Fibroblast of skin of scalp (primary cell): ENCODE measurements at places on chromosomes 11 and 22.
A peak's percentile ranks its signal among the peaks of the same experiment; 100 is the strongest.

DNA sequence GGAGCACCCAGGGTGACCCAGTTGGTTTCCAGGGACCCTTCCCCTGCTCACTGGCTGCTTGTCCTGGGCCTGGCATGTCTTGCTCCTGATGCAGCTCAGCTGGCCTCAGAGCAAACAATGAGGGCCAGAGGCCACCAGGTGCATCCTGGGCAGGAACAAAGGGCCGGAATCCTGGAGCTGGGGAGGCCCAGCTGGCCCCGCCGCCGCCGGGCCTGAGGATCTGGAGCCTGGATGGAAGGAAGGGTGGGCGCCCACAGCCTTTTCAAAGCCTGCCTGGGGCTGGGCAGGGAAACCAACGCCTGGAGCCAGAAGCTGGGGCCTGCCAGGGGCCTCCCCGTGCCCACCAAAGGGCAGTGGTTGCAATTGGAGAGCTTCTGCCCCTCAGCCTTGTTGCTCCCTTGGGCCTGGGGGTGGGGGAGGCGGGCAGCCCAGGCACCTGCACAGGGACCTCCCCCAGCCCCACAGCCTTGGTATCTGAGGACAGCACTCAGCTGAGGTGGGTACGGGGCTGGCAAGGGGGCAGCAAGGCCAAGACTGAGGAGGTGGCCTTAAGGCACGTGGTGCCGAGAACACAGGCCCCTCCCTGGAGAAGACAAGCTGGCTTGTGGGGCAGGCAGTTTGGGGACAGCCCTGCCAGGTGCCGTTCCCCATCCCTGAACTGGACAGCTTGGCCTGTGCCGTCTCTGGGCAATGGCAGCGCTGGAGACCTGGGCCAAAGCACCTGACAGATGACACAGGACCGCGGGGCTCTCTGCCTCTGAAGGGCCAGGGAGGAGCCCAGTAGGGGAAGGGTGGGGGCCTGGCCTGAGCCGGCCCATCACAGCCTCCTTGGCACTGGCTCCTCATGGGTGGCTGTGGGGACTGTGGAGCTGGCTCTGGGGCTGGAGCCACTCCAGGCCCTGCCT lies 7.1 kb upstream of the ADORA2A start:
- DNase-seq, result no peak

GRCh38 chr11:66011239-66011784 lies 496 bp upstream of the CST6 start:
- peak; percentile 63 for DNase-seq

DNA sequence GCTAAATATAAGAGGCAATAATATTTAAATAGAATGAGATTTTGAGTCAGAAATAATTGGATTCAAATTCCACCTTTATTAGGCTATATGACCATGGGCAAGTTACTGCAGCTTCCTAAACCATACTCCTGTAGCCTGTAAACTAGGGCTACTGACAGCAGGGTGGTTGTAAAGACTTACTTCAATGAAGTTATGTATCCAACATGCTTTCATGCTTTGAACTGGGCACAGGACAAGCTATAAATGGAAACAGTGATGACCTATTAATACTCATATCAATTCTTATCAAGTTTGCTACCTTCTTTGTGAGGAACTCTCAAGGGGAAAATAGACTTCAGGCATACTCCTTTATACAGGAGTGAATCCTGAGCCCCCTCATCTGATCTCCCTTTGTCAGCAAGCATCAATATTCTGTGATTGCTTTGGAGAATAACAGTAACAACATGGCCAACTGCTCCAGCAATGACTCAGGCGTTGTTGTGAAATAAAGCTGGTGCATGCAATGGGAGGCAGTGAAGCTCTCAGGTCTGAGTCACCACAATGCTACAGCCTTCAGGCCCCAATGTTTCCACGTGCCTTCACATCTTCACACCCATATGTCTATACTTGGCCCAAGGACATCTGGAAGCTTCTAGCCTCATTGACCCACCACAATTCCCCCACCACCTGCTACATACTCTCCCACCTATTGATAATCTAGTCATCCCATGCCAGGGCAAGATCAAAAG lies 102.5 kb downstream of the KCNA4 start:
- DNase-seq, result peak; percentile 0

DNA sequence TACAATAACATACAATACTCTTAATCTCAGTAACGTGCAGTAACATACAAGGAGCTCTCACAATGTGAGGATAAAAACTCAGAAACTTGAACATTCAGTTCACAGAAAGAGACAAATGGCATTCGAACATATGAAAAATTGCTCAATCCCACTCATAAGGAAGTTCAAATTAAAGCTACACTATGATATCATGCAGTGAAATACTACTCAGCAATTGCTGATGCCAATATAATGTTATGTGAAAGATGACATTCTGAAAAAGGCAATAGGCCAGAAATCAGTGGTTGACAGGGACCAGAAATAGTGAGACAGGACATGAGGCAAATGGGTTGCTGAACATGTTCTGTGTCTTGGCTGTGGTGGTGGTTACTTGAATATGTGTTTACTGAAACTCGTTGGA lies 33.7 kb upstream of the PITPNB start:
- DNase-seq, result peak; percentile 43

DNA sequence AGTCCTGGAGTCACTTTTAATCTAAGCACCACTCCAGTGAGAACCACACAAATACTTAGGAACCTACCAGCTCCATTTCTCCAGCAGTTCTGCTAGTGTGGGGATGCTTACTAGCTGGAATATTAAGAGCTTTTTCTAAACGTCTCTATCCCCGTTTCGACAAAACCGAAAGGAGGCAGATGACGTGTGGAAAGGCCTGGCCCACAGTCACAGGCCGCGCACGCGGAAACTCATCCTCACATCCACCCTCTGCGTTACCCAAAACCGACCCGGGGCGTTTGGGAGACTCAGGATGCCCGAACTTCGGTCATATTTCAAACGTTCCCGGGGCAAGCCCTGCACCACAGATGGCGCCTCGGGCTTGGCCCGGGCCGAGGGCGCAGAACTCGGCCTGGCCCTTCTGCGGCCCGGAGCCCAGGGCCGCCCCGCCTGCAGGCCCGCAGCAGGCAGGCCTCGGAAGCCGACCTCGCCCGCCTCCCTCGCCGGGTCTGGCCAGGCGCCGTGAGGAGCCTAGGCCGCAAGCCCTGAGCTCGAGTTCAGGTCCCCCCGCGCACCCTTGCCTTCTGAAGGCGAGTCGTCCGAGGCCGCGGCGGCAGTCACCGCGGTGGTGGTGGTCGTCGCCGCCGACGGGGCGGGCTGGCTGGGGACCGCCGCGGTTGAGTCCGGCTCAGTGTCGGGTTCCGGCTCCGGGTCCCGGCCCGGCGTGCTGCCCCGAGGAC lies 473 bp downstream of the FNBP4 start:
- DNase-seq, result peak; percentile 59

DNA sequence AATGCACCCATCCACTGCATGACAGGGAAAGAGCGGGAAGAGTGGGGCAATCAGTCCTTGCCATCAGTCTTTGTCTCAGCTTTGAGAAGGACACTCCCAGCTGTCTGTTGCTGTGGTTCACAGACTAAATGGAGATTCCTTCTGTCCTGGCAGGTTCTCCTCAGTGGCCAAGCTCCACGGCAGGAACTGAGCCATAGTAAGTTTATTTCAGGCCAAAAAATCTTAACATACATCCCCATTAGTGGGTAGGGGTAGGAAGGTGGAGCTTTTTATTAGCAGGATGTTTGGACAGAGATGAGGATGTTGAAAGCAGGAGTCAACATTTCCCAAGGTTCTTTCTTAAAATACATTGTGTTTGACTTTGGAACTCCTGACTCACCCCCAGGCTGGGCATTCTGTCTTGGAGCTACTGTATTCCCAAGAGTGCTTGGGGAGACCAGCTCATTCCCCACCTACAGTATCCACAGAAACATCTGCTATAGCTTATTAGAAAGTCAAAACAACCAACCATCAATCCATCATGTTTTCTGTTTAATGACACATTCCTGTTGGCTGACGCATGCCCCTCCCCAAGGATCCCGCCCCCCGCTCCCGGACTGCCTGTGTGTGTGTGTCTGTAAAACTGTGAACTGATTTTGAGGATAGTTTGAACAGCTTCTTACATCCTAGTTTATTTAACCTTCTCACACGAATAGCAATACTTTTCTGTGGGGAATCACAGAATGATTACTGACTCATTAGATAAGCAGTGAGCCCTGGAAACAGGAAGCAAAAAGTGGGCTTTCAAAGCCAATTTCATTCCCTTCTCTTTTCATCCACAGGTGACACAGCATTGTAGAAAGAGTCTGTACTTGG lies 109.5 kb downstream of the CCDC81 start:
- peak; percentile 99 for DNase-seq

GRCh38 chr22:38246692-38247091 lies 26.1 kb downstream of the TMEM184B start:
- DNase-seq, result no peak

DNA sequence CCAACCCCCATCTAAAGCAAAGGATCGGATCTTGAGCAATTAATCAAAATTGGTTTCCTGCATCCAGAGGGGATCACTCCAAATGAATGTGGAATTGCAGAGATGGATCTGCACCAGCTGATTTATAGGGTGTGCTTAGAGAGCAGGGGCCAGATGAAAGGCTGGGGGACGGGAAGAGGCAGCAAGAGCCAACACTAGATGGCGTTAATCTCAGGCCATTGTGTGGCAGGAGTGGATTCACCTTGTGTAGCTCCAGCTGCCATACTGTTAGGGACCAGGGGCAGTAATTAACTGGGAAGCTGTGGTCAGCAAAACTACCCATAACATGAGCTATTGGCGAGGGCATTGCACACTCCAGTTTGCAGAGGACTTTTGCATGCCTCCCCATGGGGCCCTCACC lies 35.6 kb downstream of the SERPINH1 start:
- no peak for DNase-seq

GRCh38 chr11:71373791-71374454 lies 74.3 kb downstream of the DHCR7 start:
- no peak for DNase-seq

- no peak for DNase-seq
Measured at GRCh38 chr11:47130543-47130942, 46.1 kb downstream of the ARFGAP2 start.

DNA sequence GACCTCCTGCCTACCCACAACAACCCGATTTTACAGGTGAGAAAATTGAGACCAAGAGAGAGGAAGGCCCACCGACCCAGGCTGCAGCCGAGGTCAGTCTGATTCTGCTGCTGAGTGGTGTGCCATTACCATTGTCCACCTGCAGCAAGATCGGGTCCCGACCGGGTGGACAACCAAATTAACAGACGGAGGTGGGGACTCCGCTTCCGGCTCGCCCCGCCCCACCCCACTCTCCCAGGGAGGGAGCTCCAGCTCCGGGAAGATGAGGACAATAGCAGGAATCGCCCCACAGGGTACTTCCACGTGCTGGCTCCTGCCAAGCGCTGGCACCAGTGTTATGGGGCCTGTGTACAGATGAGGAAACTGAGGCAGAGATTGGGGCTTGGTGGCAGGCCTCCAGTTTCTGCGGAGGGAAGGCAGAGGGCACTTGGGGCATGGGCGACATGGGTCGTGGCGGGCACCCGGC lies 425 bp upstream of the KDELR3 start:
- DNase-seq, result no peak

GRCh38 chr11:111355956-111356659 lies 23.0 kb downstream of the POU2AF1 start:
- no peak for DNase-seq

GRCh38 chr11:37496201-37496600 lies 898.2 kb upstream of the RAG2 start:
- DNase-seq, result peak; percentile 6

DNA sequence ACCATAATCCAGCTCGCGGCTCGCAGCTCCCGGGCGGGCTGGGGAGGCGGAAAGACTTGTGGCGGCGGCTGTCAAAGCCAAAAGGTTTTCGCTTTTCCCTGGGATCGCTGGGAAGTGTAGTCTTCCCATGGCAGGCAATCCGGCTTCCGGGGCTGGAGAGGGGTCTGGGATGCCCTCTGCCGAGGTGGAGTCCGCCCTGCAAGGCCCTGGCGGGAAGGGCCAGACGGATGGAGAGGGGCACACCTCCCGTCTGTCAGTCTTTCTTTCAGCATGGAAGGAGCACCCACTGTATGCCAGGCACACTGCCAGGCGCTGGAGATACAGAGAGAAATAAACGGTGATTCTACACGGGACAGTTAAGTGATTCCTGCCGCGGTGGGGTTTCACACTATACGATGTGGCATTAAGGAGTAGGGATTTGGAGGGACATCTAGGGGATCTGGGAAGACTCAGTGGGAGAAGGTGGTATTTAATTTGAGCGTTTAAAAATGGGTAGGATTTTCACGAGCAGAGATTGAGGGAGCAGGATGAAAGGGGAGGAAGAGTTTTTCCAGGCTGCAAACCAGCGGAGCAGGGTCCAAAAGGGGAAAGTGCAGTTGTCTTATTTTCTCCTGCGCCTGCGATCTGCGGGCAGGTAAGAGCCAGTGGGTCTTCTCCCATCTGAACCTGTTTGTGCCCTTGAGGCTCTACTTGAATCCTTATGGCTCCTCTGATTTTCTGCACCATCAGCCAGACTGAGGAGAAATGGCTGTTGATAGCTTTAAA lies at the start of gene BACE1:
Gene BACE1 (minus strand): TSS at position 60 of the 765 bp plus-strand sequence. CDS start 461 bp downstream, outside the sequence.
- DNase-seq, result peak; percentile 91

GRCh38 chr11:43797866-43798265 lies 82.8 kb upstream of the ALKBH3 start:
- DNase-seq, result no peak

DNA sequence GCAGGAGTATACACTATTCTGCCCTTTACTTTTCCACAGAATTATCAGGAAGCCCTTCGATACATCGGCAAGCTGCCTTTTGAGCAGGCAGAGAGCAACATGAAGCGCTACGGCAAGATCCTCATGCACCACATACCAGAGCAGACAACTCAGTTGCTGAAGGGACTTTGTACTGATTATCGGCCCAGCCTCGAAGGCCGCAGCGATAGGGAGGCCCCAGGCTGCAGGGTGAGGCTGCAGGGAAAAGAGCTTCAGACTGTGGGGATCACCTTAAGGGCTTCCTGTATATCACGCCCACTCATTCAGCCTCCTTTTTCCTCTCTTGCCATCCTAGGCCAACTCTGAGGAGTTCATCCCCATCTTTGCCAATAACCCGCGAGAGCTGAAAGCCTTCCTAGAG lies 6.8 kb upstream of the HMBS start:
- no peak for DNase-seq

DNA sequence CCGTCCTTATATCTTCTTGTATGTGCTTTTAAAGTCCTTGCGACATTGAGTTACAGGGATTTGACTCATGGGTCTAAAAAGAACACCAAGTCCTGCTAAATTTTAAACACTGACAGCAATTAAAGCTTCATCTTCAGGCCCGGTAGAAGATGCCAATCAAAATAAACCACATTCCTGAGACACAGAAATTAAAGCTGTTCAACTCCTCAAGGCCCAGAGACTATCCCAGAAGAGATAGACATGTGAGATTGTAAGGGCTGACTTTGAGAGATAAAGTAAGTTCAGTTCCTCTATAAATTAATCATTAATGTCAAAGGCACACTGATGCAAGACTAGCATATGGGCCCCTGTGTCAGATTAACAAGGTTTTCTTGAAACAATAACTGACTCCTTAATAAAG lies 49.8 kb downstream of the OSBPL5 start:
- DNase-seq, result no peak

DNA sequence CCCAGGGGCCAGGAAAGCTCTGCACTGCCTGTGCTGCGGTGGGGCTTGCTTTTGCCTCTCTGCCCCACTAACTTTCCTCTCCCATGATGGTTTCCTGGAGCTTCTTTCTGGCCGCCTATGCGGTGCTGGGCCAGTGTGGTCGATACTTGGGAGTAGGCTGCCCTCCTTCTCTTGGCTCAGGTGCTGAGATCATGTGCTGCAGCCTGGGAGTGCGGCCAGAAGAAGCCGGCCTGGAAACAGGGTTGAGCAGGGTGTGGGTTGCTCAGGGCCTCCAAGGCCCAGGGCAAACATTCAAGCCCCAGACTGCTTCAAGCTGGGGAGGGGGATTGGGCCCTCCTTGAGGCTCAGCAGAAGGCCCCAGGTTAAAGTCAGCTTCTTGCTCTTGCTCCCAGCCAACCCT lies 125.0 kb downstream of the NTM start:
- DNase-seq, result no peak

- DNase-seq, result peak; percentile 80
Measured at GRCh38 chr11:43852057-43852636, 28.5 kb upstream of the ALKBH3 start.
